Left ventricle myocardium superior (tissue), 1 donor: ENCODE measurements at places on chromosomes 2 and 18. TPM values are rescaled to one million over a fixed set of nuclear protein-coding genes. Genes with fewer than 3 reads are reported as not detected.
A peak's percentile ranks its signal among the peaks of the same experiment; 100 is the strongest.

The RTP5 gene
- not detected for total RNA-seq

The SCYGR4 gene
- not detected for total RNA-seq

The SPDYA gene
- 0.15 TPM for total RNA-seq

The MYOM1 gene
- 724 TPM for total RNA-seq

The MAPK4 gene
- total RNA-seq = 28.8 TPM

The MLPH gene
- total RNA-seq = 88.9 TPM

DNA sequence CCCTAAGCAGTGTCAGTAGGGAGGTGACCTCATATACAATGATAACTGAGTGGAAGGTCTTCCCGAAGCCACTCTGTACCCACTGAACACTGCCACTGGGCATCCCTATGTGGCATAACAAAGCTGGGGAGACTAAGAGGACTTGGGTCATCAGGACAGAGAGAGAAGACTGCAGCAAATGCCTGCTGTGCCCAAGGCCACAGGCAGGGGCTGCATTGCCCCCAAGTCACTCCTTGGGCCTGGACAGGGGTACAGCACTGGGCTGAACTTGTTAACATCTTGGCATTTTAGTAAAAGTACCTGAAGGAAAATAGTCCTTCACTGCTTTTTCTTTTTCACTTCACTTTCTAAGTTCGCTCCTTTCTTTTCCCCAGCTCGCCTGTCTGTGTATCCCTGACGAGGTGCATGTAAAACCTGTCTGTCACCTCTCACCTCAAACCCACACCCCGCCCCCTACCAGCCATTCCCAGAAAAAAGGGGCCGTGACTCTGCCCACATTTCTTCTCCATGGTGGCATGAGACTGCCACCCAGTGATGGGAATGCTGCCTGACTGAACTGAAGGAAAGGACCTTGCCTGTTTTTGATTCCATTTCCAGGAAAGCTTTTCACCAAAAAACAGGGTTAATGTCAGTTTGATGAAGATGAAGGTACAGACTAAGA is 62.9 kb downstream of the MTHFD2 start:
- DNase-seq = peak; percentile 50

DNA sequence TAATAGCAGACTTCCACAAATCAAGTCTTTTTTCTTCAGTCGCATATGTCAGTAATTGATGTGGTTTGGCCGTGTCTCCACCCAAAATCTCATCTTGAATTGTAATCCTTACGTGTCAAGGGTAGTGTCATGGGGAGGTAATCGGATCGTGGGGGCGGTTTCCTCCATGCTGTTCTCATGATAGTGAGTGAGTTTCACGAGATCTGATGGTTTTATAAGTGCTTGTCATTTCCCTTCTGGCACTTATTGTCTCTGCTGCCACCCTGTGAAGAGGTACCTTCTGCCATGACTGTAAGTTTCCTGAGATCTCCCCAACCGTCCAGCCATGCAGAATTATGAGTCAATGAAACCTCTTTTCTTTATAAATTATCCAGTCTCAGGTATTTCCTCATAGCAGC is 478.8 kb downstream of the PTPRM start:
- no peak for DNase-seq

- no peak for DNase-seq
Measured at GRCh38 chr18:32440518-32440917, 30.2 kb downstream of the GAREM1 start.

- DNase-seq = no peak
Measured at GRCh38 chr2:150028322-150028721, 440.7 kb upstream of the MMADHC start.

GRCh38 chr2:188089901-188090300 is 201.8 kb upstream of the GULP1 start:
- DNase-seq = no peak

- DNase-seq = no peak
Measured at GRCh38 chr2:6644261-6644660, 221.4 kb downstream of the CMPK2 start.
